ENCODE measurements at places on chromosomes 2 and 18.

GRCh38 chr2:222232839-222233238 lies 66.0 kb downstream of the PAX3 start:
- DNase-seq: no peak

DNA sequence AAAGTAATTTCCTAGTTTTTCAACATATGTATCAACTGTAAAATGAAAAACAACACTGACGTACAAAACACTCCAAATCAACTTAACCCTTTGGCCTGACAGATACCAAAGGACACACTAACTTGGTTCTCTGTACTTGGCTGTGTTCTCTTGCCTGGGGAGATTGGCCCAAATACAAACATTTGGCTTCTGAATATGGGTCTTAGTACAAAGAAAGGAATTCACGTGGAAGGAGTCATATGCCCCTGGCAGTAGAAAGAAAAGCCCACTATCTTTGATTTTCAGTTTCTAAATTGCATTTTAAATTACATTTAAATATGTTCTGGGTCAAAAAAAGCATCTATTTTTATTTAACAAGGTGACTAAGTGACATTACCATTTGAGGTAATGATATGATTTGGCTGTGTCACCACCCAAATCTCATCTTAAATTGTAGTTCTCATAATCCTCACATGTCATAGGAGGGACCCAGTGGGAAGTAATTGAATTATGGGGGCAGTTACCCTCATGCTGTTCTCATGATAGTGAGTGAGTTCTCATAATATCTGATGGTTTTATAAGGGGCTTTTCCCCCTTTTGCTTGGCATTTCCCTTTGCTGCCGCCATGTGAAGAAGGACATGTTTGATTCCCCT lies 153.6 kb upstream of the CCDC195 start:
- no peak for DNase-seq

GRCh38 chr2:124542932-124543640 lies 518.0 kb downstream of the CNTNAP5 start:
- DNase-seq: no peak

DNA sequence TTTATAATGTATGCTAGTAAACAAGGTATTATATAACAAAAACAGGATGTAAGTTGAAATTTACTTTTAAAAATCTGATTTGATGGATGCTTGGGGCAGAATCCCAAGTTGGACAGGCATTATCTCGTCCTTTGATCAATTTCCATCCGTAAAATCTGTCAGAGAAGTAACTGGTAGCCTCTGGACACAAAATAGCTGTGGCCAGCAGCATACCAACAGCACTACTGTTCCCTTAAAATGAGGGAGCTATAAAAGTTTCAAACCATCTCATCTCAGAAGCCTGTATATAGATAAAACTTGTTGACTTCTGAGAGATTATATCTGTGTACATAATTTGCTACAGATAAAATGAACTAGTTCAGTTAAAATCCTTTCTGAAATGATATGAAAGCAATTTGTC lies 14.7 kb upstream of the METAP1D start:
- no peak for DNase-seq

DNA sequence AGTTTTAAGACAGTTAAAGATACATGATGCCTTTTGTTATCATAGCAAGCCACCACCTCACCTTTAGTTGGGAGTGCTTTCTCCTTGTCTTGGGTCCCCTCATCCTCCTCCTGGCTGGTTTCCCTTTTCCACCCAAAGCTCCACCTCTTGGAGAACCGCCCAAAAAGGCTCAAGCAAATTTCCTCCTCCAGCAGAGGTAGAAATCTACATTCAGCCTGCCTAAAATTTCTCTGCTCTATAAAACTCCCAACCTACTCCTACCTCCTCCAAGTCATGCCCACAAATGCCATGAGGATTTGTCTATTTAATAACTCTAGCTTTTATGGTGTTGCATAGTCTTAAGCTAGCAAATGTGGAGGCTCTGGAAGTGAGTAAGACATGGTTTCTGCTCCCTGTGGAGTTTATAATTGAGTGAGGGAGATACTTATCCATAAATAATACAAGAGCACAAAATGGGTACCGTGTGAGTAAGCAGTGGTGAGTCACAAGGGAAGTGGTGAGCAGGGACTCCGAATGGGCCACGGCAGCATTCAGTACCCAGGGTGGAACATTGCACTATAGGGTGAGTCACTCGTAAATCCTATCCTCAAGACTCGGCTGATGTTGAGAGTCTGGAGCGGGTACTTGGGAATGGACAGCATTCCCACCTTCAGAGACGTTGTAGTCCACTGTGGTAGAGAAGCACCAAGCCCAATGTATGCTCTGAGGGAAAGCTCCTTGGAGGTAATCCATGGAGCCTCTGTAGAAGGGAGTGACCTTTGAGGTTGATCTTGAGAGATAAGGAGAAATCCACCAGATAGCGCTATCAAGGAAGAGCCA lies 146.3 kb downstream of the RTN4 start:
- DNase-seq: peak; percentile 43

GRCh38 chr2:45925026-45925425 lies 273.6 kb downstream of the PRKCE start:
- DNase-seq: no peak

DNA sequence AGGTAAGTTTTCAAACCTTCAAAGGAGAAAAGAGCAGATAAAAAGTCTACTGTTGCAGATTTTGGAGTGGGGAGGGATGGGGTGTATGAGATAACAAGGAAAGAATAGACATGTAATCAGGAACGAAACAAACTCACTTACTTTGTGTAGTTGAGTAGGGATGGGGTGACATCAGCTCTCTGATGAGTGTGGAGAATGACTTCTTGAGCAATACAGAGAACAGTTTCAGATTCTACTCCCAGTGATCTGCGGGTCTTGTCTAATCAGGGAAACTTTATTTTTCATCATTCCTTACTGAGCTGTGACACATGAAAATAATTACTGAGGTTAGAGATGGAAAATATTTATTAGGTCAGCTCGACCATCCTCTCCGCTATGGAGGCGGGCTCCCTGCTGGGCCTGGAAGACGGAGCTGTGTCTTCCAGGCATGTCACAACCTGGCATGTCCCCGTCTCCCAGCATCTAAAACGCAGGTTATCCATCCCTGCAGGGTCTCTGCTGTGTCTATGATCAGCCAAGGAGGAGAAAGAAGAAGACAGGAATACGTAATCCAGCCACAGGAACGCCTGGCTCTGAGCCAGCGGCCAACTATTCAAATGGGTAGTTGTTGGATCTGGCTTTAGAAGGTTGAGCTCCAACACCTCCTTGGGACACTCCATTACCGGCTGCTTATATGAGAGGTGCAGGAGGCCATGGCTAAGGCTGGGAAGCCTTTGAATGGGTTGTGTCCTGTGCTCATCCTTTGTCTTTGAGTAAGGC lies 99.0 kb upstream of the SATB2 start:
- DNase-seq: no peak

DNA sequence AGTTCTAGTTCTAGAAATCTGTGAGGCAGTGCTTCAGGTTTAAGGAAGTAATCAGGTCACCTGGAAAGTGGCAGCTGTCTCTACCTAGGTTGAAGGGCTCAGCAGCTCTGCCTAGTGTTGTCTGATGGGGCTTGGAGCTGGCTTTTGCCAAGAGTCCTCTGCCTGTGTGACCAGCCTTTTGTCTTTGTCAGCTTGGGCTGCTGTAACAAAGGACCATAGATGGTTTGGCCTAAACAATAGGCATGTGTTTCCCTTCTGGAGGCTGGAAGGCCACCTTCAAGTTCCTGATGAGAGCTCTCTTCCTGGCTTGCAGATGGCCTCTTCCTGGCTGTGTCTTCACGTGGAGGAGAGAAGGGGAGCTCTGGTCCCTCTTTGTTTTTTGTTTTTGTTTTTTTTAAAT lies 13.3 kb downstream of the UBE2F start:
- DNase-seq: no peak

DNA sequence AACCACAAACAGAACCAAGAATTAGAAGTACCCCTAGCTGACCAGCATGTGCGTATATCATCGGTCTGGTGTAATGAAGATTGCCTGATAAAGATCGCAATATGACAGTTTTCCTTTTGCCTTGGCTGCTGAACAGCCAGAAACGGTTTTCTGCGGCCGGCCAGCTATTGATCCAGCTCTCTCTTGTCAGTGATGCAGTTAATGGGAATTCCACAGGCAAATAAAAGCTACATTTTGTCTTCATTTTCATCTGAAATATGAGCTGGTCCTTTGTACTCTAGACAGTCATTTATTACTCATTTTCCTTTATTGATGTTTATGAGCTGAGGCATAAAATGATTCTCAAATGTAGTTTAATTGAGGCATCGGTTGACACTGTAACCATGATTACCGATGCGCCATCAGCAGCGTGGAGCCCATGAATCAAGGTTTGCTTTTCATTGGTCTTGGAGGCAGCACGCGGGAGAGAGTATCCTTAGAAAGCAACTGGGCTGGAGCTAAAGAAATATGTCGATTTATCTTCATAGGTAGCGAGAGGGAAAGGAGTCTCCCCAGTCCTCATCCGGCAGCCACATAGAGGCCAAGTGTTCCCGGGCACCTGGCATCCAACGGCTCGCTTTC lies 535.2 kb downstream of the GALR1 start:
- DNase-seq: no peak

- DNase-seq: no peak
Measured at GRCh38 chr2:112835061-112835501, 1.5 kb downstream of the IL1B start.

- no peak for DNase-seq
Measured at GRCh38 chr2:60152226-60152833, 401.1 kb downstream of the BCL11A start.

GRCh38 chr2:26581266-26581990 lies 59.7 kb downstream of the CIB4 start:
- no peak for DNase-seq

DNA sequence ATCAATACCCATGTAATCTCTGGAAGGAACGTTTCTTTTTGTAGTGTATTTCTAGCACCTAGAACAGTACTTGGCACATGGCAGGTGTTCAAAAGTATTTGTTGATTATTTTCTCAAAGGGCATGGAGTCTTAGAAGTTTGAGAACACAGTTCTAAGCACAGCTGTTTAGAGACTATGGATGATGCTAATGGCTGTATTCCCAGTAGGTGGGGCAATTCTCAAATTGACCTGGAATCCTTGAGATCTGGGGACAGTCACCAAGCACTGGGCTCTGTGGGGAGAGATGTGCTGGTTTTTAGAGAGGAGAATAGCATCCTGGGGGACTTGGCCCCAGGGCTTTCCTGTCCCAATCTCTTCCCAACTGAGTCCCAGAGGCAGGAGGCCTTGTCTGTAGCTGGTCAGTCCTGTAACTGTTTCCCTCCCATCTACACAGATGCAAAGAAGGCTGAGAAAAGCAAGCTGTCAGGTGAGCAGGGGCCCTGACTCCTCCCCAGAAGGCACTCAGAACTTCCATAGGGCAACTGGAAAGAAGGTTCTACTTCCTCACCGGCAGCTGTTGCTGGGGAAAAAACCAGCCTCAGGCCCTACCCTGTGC lies 17.5 kb upstream of the IL36G start:
- DNase-seq: no peak

GRCh38 chr2:241857041-241857541 lies 1.6 kb downstream of the PDCD1 start:
- DNase-seq: no peak

DNA sequence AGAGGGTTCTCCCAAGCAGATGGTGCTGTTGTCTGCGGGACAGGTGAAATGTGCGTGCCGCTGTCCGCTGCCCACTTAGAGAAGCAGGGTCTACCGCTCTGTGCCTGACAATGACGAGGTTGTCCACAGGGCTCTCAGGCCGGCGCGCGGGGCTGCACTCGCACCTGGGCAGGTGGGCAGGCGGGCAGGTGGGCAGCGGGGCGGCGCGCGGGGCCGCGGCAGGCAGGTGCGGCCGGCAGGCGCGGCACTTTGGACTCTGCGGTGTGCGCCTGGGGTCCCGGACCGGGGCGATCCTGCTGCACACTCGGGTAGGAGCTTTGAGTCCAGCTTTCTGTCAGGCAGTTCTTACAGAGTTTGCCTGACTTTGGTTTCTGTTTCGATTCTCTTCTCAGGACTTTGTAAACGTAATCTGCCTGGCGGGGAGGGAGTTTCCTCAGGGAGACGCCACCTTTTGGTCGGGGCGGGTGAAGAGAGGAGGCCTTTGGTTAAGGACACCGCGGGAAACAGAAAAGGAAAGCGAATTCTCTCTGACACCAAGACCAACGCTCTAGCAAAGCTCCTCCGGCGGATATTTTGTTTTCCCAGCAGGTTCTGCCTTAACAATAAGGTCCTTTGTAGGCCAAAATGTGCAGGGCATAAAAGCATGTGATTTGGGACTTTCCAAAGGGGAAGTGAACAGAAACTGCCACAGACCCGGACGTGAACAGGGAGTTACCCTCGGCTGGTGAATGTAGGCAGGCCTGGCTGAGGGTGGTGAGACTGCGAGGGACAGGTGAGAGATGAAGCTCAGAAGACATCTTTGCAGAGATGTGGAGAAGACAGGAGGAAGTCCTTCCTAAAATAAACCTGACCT lies at the start of gene IFIH1:
TSS of gene IFIH1 (minus strand) at position 357 of the 853 bp plus-strand sequence. CDS start 377 bp downstream, outside the sequence.
- DNase-seq: peak; percentile 65

GRCh38 chr2:12742891-12743290 lies 26.2 kb downstream of the TRIB2 start:
- DNase-seq: no peak

GRCh38 chr2:161232571-161232970 lies 72.3 kb downstream of the TANK start:
- DNase-seq: no peak

GRCh38 chr2:149021271-149021719 lies 17.2 kb upstream of the LYPD6B start:
- no peak for DNase-seq

DNA sequence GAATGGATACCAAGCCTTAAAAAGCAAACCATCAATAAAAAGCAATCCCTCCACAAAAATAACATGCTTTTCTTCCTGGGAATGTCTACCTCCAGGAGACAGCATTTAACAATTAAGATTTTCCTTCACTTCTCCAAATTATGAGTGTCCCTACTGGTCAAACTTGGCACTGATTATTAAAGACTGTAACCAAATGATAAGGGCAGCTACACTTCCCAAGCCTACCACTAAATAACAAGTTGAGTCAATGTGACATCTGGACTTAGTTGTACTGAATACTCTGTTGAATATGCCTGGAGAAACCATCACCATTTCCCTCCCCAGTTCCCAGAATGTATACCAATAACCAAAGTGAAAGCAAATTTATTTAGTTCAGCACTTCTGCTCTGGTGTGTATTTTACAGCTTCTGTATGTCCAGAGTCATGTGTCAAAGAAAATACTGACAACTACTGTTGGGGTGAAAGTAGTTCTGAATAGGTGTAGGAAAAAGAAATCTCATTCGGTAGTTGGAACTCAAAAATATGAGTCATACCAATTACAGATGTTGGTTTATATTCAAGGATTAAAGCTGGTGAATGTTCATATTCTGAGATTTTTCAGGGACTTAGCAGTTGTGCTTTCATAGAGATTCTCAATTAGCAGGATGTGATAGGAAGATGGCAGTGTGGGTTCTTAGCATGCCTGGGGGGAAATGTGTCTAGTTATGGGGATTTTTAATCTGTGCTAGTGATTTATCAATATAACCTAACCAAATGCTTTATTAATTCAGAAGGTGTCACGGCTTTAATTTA lies 1291.6 kb upstream of the GYPC start:
- no peak for DNase-seq

- no peak for DNase-seq
Measured at GRCh38 chr18:10580215-10580614, 54.4 kb downstream of the NAPG start.

GRCh38 chr2:105168543-105168942 lies 73.0 kb upstream of the GPR45 start:
- DNase-seq: no peak

- no peak for DNase-seq
Measured at GRCh38 chr2:60555066-60555782, 1.8 kb upstream of the BCL11A start.
